NCI-H1105 (cell line): ENCODE measurements at places on chromosomes 6 and 20.

DNA sequence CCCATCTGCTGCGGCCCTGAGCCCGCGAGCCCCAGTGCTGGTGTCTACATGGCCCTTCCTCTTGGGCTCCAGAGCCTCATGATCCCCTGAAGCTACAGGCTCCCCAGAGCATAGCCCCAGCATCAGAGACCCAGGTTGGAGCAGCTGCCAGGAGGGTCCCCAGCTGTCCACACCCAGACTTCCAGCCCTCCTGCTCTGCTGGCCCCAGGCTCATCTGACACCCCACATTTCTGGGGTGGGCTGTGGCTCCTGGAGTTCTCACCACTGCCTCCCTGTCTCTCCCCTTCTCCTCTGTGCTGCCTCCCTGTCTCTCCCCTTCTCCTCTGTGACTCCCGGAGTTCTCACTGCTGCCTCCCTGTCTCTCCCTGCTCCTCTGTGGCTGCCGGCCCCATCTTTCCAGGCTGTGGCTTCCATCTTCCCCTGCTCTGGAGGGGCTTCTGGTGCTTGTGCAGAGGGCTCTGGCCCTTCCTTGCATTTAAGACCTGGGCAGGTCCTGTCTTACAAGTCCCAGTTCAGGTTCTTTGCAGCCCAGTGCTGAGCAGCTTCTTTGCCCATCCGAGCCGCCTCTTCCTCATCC is 108.1 kb downstream of the ERMARD start:
- DNase-seq: no peak

DNA sequence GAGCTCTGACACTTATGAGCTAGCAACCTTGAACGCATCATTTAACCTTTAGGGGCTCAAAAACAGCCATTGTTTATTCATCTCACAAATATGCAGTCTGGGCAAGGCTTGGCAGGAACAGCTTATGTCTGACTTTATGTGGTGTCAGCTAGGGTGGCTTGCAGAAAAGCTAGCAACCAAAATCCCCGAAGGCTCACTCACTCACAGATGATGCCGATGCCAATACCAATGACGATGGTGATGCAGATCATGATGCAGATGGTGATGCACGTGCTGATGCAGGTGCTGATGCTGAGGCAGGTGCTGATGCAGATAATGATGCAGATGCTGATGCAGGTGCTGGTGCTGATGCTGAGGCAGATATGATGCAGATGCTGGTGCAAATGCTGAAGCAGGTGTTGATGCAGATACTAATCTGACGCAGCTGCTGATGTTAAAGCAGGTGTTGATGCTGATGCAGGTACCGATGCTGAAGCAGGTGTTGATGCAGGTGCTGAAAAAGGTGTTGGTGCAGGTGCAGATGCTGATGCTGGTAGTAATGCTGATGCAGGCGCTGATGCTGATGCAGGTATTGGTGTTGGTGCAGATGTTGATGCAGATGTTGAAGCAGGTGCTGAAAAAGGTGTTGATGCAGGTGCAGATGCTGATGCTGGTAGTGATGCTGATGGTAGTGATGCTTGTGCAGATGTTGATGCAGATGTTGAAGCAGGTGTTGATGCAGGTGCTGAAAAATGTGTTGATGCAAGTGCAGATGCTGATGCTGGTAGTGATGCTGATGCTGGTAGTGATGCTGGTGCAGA is 195.6 kb downstream of the NFATC2 start:
- no peak for DNase-seq

DNA sequence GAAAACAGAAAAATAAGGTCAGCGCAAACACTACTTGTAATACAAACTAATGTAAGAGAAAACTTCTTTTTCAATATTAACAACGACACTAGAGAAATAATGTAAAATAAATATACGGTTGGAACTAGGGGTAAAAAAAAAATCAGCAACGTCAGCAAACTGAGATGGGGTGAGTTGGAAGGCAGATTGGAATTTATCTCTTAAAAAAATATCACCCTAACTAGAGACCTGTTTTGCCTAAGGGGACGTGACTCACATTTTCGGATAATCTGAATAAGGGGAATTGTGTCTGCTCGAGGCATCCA is 705 bp upstream of the UTRN start:
- DNase-seq: no peak

GRCh38 chr6:154796484-154796883 is 63.3 kb downstream of the SCAF8 start:
- no peak for DNase-seq

DNA sequence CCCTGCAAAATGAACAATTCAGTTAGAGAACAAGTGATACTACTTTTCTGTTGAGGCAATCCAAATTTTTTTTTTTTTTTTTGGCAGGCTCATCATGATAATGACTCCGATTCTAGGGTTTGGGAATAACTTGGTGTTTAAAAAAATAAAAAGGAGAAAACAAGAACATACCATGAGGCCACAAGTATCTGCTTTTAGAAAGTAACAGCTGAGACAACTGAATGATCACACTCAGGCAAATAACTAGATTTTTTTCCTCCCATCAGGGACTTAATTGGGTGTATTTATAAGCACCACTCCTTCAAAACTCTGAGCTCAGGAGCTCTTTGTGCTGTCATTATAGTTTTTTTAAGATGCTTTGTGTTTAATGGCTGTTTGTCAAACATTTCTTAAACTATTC is 29.6 kb downstream of the PAK5 start:
- DNase-seq: no peak
